Cortex of kidney (tissue), 1 donor: ENCODE measurements at places on chromosomes 7 and 10.

DNA sequence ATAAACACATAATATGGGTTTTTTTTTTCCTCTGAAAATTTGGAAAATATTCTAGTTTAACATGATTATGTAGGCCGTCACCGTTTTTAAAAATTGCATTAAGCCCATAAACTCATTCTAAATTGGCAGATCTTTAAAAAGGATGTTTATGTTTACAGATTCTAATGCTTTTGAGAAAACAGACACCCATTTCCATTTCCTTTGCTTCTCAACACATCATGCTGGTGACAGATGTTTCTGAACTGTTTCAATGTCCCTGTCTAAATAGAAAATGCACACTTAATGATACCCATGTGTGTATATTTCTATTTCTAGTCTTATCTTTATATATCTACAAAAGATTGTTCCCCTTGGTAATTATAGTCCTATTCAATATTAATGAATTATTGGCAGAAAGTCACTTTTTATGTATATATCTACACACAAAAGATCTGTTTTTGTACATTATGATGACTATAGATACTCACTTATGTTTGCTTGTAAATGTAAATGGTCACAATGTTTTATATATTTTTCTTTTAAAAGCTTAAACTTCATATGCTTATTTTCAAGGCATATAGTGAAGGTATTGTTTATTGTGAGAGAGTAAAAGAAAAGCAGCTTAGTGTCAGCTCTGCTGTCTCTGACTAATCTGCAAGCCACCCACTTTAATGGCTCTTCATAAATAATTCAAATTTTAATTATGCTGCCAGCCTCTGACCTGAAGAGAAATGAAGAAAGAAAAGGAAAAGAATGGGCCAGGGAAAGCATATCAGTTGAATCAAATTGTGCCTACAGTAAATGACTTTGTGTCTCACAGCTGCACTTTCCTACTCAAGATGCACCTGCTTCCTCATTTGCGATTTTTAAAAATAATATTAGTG, 179.4 kb downstream of the CACNA2D1 start:
- DNase-seq = no peak

DNA sequence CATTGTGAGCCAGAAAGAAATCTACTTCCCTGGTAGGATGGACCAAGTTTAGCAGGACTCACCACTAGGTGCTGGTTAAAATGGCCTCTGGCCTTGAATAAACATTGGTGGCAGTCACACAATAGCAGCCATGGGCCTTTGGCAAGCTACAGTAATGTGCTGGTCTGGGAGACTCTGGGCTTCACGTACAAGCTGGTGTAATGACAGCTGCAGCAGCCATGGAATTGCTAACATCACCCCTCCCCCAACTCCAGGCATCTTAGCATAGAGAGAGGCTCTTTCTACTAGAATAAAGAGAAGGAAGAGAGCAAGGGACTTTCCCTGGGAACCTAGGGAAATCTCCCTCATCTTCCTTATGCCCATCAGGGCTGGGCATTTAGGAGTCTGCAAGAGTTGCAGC, 205.1 kb upstream of the SEMA3A start:
- DNase-seq = no peak

DNA sequence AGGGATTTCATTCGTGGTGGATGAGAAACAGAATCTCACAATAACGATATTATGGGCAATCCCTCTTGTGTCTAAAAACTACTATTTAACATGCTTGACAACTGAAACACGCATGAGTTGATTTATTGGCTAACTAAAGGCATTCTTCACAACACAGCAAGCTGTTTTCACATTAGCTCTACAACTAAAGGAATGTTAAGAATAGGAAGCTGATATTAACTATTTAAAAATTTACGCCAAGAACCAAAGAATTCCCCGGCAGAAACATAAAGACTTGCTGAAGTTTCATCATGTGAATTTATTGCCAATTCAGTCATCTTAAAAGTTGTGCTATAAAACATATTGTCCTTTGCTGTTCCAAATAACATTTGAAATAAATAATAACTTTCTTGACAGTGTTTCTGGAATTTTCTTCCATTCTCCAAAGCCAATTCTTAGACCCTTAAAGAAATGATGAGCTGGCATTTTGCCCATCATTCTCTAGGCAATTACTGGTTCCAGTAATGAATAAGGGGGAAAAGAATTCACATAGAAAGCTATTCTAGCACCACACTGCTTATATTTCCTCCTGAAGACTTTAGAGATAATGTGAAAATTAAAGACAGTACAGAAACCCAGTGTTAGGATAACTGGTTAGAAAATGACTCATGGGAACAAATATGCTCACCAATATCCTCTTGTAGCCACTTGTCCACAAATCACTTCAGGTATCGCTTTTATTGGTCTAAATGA, 233.1 kb downstream of the PARD3 start:
- no peak for DNase-seq

DNA sequence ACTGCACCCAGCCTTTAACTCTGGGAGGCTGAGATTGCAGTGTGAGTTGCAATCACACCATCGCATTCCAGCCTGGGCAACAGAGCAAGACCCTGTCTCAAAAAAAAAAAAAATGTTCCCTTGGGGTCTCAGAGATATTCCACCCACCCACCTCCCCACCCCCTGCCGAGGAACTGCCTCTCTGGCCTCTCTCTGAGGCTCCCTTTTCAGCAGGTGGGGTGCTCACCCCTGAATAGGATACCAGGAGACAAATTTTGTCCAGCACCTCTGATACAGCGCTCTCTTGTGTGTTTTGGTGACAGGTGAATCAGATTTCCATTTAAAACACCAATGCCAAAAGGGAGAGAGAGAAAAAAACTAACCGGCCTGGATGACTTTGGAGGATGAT, 92.6 kb upstream of the KIF5B start:
- no peak for DNase-seq

GRCh38 chr7:128005759-128006159, 25.5 kb downstream of the LRRC4 start:
- DNase-seq = no peak

DNA sequence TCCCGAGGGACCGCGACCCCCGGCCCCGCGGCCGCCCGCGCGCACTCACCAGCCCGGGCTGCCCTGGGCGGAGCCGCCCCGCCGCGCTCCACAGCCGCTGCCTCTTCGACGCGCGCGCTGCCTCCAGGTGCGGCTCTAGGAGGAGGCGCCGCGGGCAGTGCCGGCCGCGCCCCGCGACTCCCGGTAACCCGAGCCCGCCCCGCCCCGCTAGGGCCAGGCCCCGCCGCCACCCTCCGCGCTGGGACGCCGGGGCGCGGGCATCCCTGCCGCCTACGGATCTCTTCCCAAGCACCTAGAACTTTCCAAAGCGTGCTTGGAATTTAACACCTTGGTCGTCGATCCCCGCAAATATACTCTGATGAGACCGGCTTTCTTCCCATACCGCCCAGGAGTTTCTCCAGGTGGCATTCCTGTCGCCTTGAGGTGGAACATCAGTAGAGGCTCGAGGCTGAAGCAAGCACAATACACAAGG, at the start of gene SLC26A5:
Gene SLC26A5, minus strand, starts transcription at position 159 of the 472 bp plus-strand sequence. CDS start 24,693 bp downstream, outside the sequence.
- DNase-seq = no peak

DNA sequence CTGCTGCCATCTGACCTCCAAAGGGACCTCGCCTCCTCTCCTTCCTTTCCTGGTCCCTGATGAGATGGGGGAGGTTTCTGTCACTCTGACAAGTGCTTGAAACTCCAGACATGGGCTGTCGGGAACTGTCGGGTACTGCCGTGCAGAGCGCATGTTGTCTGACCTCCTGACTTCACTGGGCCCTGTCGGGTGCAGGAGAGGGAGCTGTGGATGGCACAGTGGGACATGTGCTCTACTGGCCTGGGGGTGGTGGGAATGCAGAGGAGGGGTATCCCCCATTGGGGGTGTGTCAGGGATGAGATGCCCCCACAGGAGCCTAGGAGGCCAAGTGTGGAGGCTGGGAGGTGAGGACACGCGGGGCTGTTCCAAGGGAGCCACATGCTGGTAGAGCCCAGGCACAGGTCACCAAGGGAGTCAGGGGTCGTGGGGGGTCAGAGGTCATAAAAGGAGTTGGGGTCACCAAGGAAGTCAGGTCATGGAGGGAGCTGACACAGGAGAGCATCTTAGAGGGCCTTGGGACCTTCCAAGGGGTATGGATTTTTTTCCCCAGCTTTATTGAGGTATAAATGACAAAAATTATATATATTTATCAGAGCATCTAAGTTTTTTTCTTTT, 30.9 kb downstream of the TMEM120A start:
- no peak for DNase-seq

DNA sequence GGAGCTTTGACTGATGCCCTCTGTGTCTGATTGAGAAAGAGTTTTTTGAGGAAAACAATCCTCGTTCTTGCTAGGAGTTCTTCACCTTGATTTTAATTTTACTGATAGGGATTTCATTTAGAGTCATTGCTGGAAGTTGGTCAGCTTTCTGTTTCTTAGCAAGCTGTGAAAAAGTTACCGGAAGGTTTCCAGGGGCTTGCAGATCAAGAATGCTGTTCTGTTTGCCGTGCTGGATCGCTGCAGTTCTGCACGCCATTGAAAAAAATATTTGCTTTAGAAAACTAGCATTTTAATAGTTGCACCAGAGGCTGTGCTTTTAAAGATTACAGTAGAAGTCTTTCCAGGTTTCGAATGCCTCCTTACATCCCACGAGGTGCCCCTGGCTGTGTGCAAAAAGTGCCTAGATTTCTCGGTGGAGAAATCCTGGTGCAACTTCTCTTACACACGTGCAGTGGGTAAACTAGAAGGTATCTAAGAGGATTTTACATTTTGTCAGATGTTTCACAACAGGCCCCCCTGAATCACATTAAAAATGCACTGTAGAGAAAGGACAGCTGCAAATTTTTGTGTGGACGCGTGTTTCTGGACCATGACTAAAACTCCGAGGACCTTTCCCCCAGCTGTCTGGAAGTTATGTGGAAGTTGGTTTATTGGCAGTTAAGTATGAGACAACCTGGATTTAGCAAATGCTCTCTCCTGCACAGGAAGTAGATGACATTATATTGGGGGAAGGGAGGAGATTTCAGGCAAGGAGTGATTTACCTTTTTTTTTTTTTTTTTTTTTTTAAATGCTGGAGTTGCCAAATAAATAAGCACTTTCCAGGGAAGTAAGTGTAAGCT, 5.8 kb downstream of the TCF7L2 start:
- no peak for DNase-seq

DNA sequence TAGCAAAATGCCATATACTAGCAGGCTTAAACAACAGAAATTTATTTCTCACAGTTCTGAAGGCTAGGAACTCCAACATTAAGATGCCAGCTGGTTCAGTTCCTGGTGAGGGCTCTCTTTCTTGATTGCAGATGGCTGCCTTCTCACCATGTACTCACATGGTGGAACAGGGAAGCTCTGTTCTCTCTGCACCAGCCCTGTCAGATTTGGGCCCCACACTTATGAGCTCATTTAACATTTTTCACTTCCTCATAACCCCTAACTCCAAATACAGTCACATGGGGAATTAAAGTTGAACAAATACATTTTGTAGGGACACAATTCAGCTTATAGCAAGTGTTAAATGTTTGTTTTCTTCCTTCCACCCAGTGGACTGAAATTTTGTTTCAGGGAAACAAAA, 218.6 kb upstream of the TAC1 start:
- no peak for DNase-seq

- DNase-seq = no peak
Measured at GRCh38 chr10:42801135-42801534, 18.5 kb downstream of the BMS1 start.

- no peak for DNase-seq
Measured at GRCh38 chr10:109071539-109071938, 851.8 kb downstream of the XPNPEP1 start.

DNA sequence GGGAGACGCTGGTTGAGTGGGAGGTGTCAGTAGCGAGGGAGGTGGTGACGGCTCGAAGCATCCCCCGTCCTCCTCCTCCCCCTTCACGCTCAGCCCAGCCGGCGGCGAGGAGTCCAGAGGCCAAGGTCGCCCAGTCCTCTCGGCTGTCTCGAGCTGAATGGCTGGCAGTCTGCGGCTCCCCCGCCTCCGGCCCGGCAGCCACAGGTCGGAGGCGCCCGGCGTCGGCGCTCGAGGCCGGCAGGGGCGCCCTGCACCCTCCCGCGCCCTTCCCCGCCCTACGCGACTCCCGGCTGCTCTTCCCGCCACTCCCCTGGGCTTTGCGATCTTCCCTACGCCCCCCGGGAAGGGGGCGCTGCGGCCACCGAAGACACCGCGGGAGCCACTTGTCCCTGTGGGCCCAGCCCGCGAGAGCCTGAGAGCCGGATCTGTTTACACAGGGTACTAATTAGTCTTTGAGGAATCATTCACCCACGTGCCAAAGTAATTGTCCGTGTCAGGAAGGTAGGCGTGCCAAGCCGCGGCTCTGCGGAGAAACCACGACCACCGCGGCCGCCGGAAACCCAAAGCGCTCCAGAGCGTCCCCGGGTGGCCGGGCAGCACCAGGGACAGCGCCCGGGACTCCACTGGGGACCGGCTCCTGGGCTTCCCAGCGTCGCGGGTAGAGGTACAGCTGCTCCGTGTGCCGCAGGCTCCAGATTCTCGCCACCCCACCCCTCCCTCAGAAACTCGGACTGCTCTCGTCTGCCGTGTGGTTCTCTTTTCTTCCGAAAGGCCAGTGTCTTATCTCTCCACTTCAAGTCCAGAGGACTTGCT, at the start of gene NXPH1:
Gene NXPH1, plus strand, starts transcription at position 133 of the 813 bp plus-strand sequence.
- no peak for DNase-seq

DNA sequence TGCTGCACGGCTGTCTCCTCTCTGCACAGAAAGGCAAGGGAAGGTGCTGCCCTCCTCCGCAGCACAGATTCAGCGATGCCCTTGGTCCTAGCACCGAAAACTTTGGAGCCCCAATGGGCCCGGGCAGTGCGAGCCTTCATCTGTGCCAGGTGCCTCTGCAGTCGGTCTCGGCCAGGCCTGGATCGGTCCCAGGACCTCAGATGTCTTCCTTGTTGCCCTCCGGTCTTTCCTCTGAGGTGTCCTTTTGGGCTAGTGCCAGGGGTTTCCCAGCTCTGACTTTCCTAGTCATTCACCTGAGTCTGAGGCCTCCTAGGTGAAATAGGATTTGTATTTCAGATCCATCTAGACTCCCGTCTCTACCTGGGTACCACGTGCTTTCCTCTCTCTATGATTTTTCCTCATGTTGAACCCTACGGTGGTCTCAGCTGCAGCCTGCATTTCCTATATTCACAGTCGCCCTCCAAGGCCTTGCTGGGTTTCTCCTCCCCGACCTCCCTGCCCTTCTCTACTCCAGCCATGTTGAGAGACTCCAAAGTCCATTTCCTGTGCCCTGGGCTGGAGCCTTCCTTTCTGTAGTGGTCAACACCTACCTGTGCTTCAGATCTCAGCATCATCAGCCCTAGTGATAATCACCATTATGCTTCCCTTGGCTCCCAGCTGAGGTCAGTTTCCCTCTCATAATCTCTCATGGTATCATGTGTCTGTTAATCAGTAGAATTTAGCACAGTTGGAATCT, 92.0 kb upstream of the PRSS58 start:
- DNase-seq = no peak

- no peak for DNase-seq
Measured at GRCh38 chr10:11245510-11245909, 227.8 kb downstream of the CELF2 start.

DNA sequence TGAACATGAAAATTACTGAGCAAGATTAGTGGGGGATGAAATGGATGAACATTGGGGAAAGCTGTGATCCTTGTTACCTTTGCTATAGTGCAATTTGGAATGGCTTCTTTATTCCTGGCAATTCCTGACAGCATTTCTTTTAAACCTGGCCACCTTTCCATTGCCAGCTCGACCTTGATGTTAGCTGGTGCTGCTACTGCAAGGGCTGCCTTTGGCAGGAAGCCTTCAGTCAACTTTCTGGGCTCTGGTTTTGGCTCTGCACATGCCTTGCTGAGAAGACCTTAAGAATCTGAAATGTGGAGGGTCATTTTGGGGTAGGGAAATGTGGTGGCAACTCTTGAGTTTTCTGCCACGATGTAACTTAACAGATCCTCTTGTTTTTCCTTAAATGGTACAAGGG, 64.7 kb downstream of the KAT6B start:
- no peak for DNase-seq
